Vein endothelial cell (primary cell): ENCODE measurements at places on chromosomes 12 and 14. TPM values are rescaled to one million over a fixed set of nuclear protein-coding genes. Genes with fewer than 3 reads are reported as not detected.

The ACACB gene
- 2.6 and 3.6 TPM in 2 replicates for total RNA-seq

The EML1 gene
- total RNA-seq, result 41.6 and 47.0 TPM in 2 replicates

The FICD gene
- 5.9 and 8.1 TPM in 2 replicates for total RNA-seq

The IFNG-AS1 gene
- total RNA-seq, result not detected in 2 replicates

The CACNA1C gene
- total RNA-seq, result 0.86 and 0.98 TPM in 2 replicates

The DHH gene
- total RNA-seq, result 1.9 and 2.3 TPM in 2 replicates

The PTPRO gene
- not detected in 2 replicates for total RNA-seq

The SFSWAP gene
- 27.4 and 34.0 TPM in 2 replicates for total RNA-seq

The PFDN5 gene
- total RNA-seq, result 308 and 327 TPM in 2 replicates

The MYO1H gene
- total RNA-seq, result not detected in 2 replicates

The CPNE6 gene
- not detected in 2 replicates for total RNA-seq

The HOXC10 gene
- total RNA-seq, result not detected in 2 replicates

The PLCZ1 gene
- 0.38 TPM in 1 of 2 replicates, not detected in the other for total RNA-seq

The HOXC6 gene
- not detected in 2 replicates for total RNA-seq

The PSMB11 gene
- not detected in 2 replicates for total RNA-seq

The NKX2-1 gene
- total RNA-seq, result not detected in 2 replicates

The IL22 gene
- total RNA-seq, result not detected in 2 replicates

The SALL2 gene
- 0.86 and 0.98 TPM in 2 replicates for total RNA-seq

The KRT85 gene
- not detected in 2 replicates for total RNA-seq

The INF2 gene
- 78.1 and 80.2 TPM in 2 replicates for total RNA-seq
